Tongue (tissue), 3 donors: ENCODE measurements at places on chromosomes 5 and 9. TPM values are rescaled to one million over a fixed set of nuclear protein-coding genes. Genes with fewer than 3 reads are reported as not detected.

The PCDHA3 gene
- total RNA-seq, result 0.10 TPM

The UBE2QL1 gene
- total RNA-seq, result 2.3 TPM

The CD274 gene
- total RNA-seq, result 4.1 TPM

The ENTPD2 gene
- 7.3 TPM for total RNA-seq

The KCNN2 gene
- 15.6 TPM for total RNA-seq

The C5orf52 gene
- total RNA-seq, result not detected

The RXRA gene
- 30.3 TPM for total RNA-seq

The SMIM33 gene
- total RNA-seq, result not detected

The LCN12 gene
- 0.82 TPM for total RNA-seq

The RASGRF2 gene
- total RNA-seq, result 3.8 TPM

The SYNPO gene
- total RNA-seq, result 36.6 TPM

The FBLL1 gene
- 6.9 TPM for total RNA-seq

The FAM13B gene
- total RNA-seq, result 48.2 TPM

The RNF224 gene
- total RNA-seq, result not detected

The SLC45A2 gene
- total RNA-seq, result not detected

The SLC23A1 gene
- total RNA-seq, result not detected

The ORM2 gene
- total RNA-seq, result not detected

The SH3GL2 gene
- 0.21 TPM for total RNA-seq

The GOLGA1 gene
- total RNA-seq, result 12.0 TPM

The LCN15 gene
- total RNA-seq, result not detected

The GABRA6 gene
- total RNA-seq, result not detected

The TAF1L gene
- 0.21 TPM for total RNA-seq

The OBP2B gene
- total RNA-seq, result not detected

The OLFML2A gene
- total RNA-seq, result 188 TPM

The ACOT12 gene
- not detected for total RNA-seq

The GAS1 gene
- 142 TPM for total RNA-seq

The ZNF366 gene
- 3.9 TPM for total RNA-seq

The PCDHA1 gene
- not detected for total RNA-seq

The SUB1 gene
- 252 TPM for total RNA-seq

The ROPN1L gene
- 0.41 TPM for total RNA-seq

The CD14 gene
- 15.7 TPM for total RNA-seq
